Prostate gland (tissue), 2 donors: ENCODE measurements at places on chromosomes 12 and 14. TPM values are rescaled to one million over a fixed set of nuclear protein-coding genes. Genes with fewer than 3 reads are reported as not detected.

The ANO4 gene
- 8.5 TPM for total RNA-seq

The SLC15A5 gene
- not detected for total RNA-seq

The C14orf180 gene
- total RNA-seq = not detected

The SLC6A15 gene
- not detected for total RNA-seq

The SLC7A8 gene
- 119 TPM for total RNA-seq

The DEGS2 gene
- total RNA-seq = 8.3 TPM

The LHX5 gene
- total RNA-seq = not detected

The GSC gene
- total RNA-seq = 3.6 TPM

GRCh38 chr14:89392181-89392580 lies 24.9 kb downstream of the FOXN3 start:
- H3K4me3 ChIP-seq = no peak overlapping the region
- H3K4me1 ChIP-seq = no peaks in the 10 kb centered on the region
- H3K36me3 ChIP-seq = no peaks in the 10 kb centered on the region
- DNase-seq = no peak

GRCh38 chr14:75911883-75912282 lies 69.9 kb downstream of the TGFB3 start:
- no peak overlapping the region for H3K4me3 ChIP-seq
- H3K27ac ChIP-seq = no peak overlapping the region
- no peaks in the 10 kb centered on the region for H3K36me3 ChIP-seq

DNA sequence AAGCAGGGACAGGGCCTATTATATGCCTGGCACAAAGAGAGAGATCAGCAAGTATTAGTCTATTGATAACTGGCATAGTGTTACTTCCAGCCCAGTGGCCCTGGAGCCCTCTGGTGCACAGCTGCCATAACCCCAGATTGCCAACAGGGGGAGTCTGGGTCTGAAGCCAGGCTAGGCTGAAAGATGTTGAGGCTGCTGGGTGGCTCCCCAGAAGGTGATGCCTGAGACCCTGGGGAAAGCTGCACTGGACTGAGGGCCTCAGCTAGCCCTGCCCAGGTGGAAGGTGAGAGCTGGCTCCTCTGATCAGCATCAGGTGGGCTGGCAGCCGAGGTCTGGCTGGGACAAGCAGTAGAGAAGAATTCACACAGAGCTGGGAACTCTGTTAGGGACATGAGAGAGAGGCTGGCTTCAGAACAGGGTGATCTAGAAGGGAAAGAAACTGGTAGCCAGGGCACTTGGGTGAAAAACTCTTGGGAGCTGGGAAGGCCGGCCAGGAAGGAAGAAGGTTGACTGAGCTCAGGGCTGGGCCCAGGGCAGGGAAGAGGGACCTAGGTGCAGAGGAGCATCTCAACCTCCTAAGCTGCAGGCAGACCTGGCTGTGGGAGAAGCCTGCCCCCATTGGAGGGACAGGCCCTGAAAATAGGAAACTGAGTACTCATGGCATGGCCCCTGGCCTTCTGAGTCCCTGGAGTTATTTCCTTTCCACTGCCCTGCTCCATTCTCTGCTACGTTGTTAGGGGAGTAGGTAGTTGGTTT lies 3.9 kb downstream of the GZMH start:
- no peak overlapping the region for H3K4me3 ChIP-seq
- no peaks in the 10 kb centered on the region for H3K36me3 ChIP-seq
- H3K27ac ChIP-seq = no peak overlapping the region
- DNase-seq = no peak

DNA sequence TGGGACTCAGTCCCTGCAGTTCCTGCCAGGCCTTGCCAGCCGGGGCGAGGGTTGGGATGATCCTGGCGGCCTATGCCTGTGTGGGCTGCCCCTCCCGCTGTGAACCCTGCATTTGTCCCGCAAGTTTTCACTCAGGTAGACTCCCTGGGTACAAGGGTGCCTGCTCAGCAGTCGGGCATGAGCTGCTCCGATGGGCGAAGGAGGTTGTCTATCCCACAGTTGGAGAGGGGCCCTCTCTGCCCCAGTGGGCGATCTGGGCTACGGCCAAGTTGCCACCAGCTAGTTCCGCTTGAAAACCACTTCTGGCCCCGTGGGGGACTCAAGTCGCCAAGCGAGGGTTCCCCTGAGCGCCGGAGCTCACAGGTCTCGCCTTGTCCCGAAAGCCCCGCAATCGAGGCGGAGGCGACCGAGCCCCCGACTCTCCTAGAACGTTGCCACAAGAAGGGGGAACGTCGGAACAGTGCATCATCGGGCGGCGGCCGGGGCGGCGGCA lies 365 bp upstream of the TPI1 start:
- H3K4me1 ChIP-seq = peaks cover 12% of the 10 kb centered on the region
- peak overlapping the region; percentile 82 for H3K4me3 ChIP-seq

GRCh38 chr14:101216366-101217079 lies 313.0 kb upstream of the RTL1 start:
- H3K4me3 ChIP-seq = no peak overlapping the region
- DNase-seq = no peak
- no peak overlapping the region for H3K27ac ChIP-seq

DNA sequence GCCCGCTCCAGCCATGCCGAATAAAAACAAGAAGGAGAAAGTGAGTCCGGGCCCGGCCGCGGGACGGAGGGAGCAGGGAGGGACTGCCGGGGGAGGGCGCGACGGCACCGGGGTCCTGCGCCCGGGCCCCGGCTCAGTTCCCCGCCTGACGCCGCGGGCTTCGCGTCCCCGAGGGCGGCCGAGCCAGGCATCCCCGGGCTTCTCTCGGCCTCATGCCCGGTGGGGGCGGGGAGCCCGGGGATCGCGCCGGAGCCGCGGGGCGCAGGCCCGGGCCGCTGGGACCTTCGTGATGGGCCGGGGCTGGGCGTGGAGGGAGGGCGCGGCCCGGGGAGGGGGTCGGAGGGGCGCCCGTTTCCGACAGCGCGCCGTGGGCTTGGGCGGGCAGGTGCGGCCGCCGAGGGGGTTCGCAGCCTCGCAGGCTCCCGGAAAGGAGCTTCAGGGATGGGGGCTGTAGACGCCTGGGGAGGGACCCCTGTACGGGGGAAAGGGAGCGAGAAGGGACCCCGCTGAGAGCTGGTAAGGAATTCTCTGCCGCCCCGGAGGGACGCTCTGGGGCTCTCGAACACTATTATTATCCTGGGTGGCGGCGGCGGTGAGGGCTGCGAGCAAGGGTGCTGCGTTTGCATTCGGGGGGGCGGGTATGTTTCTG lies 496 bp downstream of the PPP2R5C start:
- peak overlapping the region; percentile 84 for H3K4me3 ChIP-seq
- peaks cover 5% of the 10 kb centered on the region for H3K4me1 ChIP-seq
- DNase-seq = peak; percentile 37
- H3K27ac ChIP-seq = peak overlapping the region; percentile 69

- H3K27me3 ChIP-seq = no peaks in the 10 kb centered on the region
- H3K4me3 ChIP-seq = peak overlapping the region; percentile 0
- no peaks in the 10 kb centered on the region for H3K36me3 ChIP-seq
- peak; percentile 74 for DNase-seq
Observed at GRCh38 chr14:68627868-68628604, 164.8 kb downstream of the ZFP36L1 start.

DNA sequence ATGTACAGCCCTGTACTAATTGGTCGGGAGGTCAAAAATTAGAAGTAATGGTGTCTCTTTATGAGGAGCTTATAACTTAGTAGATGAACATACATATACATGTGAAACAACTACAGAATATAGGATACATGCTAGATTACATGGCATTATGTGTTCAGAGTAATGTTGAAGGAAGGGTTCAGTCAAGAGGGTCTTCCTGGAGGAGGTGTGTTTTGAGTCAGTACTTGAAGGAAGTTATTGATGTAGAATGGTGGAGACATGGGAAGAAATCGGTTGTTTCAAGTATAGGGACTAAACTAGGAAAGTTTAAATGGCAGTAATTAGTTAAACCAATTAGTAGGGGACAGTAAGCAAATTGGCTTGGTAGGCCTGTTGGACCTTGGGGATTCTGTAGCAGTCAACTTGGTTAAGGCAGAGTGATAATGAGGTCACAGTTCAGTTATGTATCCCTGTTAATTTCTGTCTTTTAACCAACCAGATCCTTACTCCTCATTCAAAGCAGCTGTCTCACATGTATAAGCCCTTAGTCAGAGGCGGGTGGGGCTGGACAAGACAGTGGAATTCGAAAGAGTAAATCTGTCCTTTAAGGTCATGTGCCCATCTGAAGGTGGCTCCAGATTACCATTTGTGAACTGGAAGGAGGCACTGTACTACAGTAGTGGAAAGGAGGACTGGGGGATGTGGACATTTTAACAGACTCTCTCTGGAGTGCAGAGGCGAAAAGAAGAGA lies 3.5 kb upstream of the ANKRD52 start:
- no peak overlapping the region for H3K4me3 ChIP-seq
- peaks cover 5% of the 10 kb centered on the region for H3K4me1 ChIP-seq
- no peaks in the 10 kb centered on the region for H3K36me3 ChIP-seq
- no peaks in the 10 kb centered on the region for H3K27me3 ChIP-seq

GRCh38 chr14:95480109-95480886 lies 36.2 kb downstream of the SYNE3 start:
- no peaks in the 10 kb centered on the region for H3K36me3 ChIP-seq
- no peaks in the 10 kb centered on the region for H3K27me3 ChIP-seq
- DNase-seq = no peak
- H3K4me1 ChIP-seq = peaks cover 6% of the 10 kb centered on the region
- H3K4me3 ChIP-seq = no peak overlapping the region

DNA sequence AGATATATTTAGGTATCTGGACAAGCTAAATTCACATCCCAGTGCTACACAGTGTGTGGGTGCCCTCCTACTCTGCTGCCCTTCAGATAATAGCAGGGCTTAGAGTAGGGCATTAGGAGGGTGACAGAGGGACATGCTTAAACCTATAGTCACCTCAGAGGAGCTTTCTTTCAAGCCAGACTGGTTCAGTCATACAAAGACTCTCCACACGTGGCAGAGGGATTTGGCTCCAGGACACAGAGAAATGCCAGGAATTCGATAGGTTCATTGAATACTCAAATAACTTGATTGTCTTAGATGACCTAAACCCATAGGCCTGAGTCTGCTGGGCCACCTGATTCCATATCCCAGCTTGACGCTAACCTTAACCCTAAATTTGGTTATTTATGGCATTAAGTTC lies 163.5 kb downstream of the TPH2 start:
- H3K4me3 ChIP-seq = no peak overlapping the region
- H3K27me3 ChIP-seq = no peaks in the 10 kb centered on the region
- no peak for DNase-seq
